ENCODE measurements at places on chromosomes 2 and 18.

- no peak for DNase-seq
Measured at GRCh38 chr2:39283561-39283960, 39.8 kb upstream of the CDKL4 start.

- peak; percentile 40 for DNase-seq
Measured at GRCh38 chr2:32061973-32062861, 1.1 kb upstream of the SPAST start.

DNA sequence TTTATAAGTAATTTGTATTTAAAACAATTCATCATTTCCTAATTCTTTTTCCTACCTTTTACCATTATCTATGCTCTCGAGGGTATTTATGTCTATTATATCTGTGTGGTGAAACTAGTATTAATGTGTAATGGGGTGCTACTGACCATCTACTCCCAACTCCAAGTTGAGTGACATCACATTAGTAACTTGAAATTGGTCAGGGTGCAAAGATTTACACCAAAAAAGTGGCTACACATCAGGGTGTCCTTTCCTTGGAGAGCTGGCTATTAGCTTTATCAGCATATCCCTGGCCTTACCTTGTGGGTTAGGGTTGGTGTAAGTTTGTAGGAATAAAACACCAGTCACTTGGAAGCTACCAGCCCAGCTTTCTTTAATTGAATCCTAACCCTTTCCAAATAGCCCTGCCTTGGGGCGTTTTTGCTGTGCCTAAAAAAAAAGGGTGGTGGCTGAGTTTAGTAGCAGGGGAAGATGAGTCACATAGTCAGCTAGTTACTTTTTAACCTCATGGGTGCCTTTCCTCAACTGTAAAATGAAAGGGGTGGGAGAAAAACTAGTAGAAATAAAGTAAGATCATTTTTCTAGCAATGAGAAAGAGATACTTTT lies 14.0 kb downstream of the ANXA4 start:
- DNase-seq: no peak

DNA sequence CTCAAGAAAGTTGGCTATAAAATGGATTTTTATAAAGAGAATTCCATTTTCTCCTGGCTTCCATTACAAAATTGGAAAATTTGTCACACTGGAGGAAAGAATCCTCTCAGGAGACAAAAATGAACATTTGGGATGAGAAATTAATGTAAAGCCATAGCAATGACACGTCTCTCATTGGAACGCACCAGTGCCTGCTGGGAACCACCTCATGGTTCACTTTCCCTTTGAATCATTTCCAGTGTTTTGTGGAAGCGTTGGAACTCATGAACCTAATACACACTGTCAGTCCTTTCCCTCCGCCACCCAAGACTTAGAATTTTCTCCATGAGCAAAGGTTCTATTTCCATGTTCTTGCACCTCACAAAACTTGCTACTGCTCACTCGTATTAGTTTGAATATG lies 21.0 kb upstream of the NRP2 start:
- DNase-seq: no peak

DNA sequence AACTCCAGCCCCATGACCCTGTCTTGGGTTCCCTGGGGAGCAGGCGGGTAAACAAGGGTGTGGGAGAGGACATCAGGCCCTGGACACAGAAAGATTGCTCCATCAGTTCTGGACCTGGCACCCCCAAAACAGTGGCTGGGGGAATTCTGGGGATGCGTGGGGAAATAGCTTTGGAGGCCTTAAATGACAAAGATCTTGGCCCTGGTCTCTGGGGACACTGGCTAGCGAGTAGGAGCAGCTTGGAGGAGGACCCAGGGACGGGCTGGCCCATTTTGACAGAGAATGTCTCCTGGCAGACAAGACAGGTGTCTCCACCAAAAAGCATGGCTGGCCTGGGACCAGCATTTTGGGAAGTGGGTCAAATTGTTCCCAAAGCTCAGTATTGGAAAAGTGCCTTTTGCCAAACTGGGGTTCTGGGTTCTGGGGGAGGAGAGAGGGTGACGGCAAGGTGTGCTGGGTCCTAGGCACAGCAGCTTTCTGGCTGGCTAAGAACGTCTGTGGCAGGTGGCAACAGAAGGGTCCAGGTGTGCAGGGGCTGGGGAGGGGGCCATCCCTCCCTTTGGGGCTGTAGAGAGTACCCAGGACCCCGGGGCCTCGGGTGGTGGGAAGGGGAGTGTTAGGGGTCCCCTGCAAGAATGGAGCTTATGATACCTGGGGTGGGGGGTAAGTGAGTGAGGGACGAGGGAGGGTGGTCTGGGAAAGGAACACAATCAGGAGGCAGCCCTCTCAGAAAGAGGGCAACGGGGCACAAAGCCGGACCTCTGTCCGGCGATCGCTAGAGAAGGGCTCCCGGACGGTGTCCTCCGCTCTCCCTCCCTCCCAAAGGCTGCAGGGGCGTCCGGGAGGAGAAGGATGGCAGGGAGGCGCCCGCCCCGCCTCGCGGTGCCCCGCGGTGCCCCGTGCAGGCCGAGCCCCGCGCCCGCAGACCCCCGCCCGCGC lies 556 bp downstream of the CYRIA start:
- DNase-seq: no peak

- DNase-seq: no peak
Measured at GRCh38 chr2:11719230-11719977, 27.0 kb upstream of the LPIN1 start.

- no peak for DNase-seq
Measured at GRCh38 chr18:48955830-48956261, 5.1 kb upstream of the SMAD7 start.

GRCh38 chr2:218983263-218983933 lies 1.6 kb downstream of the FEV start:
- no peak for DNase-seq

- peak; percentile 43 for DNase-seq
Measured at GRCh38 chr2:102449370-102449974, 23.6 kb upstream of the SLC9A4 start.

DNA sequence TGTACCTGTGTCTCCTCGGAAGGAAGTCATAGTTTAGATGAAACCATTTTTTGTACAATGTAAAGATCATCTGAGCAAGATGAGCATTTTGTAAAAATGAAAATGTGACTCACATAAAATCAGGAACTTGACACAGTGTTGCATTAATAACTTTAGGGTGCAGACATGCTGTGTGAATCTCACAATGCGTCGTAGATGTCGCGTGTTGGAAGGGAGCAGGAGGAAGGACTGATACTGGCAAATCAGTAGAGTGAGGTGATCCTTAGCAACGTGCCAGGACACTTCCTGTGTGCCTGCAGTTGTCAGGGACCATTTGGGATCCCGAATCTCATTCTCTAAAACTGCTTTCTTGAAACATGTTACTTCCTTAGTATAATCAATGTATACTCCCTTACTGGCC lies 103.1 kb downstream of the SH3BP4 start:
- no peak for DNase-seq

- peak; percentile 37 for DNase-seq
Measured at GRCh38 chr2:10378189-10378588, 69.9 kb downstream of the ODC1 start.

- DNase-seq: no peak
Measured at GRCh38 chr2:179524809-179525339, 260.2 kb upstream of the SESTD1 start.

DNA sequence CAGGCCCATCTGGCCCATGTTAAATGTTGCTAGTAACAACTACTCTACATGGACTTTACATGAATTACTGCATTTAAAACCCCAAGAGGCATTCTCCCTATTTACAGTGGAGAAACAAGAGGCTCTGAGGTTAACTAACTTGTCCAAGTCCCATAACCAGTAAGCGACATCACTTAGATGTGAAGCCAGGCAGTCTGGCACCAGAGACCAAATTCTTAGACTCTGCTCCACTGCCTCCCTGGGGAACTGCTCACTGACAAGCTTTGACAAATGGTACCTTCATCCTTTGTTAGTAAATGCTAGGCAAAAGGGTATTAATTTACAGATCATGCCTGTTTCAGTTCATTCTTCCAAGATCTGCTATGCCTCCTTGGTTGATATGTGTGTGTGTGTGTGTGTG lies 124.8 kb downstream of the AFF3 start:
- DNase-seq: no peak

GRCh38 chr2:212979046-212979612 lies 172.3 kb downstream of the IKZF2 start:
- no peak for DNase-seq

DNA sequence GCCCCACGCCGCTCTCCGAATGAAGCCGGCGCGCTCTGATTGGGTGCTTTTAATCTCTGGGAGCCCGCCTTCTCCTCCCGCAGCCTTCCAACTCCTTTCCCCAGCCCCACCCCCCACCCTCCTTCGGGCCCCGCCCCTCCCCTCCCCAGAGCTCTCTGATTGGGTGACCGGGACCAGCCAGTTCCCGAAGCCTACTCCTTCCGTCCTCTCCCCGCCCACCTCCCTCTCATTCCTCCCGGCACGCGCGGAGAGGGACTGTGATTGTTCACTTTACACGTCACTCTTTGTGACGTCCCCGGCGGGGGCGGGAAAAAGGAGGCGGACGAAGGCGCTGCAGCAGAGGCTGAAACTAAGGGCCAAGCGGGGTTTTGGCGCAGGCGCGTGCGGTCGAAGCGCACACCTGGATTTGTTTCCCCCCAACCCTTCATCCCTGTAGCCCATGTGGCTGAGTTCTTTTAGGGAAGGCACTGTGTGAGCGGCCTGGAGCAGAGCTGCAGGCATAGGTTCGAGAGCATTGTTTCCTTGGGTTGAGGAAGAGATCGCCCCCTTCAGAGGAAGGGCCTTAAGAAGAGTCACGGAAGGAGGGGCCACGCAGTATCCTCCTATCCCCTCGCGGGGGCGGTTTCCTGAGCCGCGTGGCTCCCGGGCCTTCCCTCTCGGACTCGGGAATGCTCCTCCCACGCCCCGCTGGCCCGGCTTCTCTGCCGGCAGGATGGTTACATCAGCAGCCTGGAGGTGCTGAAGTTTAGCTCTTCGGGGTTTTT lies at the start of gene MEX3C:
Gene MEX3C, minus strand, starts transcription at position 21 of the 764 bp plus-strand sequence. CDS start 361 bp downstream, outside the sequence.
- peak; percentile 97 for DNase-seq

Data from CD8-positive, alpha-beta T cell (primary cell).